Globus pallidus (tissue), 1 donor: ENCODE measurements at places on chromosomes 3 and 15.

DNA sequence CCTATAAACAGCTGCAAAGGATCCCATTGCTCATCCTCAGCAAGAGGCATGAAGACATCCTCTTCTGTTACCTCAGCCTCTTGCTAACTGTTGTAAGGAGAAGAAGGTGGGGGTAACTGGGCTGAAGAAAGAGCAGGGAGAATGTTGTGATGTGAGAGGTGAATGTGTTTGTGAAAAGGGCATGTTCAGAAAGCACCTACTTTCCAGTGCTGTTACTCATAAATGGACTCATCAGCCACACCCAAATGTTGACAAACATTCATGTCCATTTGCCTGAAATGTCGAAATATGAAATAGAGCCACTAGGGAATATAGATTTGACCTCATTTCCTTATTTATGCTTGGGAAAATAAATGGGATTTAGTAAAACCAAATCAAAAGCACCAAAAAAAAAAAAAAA is 12.6 kb downstream of the SLC24A1 start:
- no peak for DNase-seq

DNA sequence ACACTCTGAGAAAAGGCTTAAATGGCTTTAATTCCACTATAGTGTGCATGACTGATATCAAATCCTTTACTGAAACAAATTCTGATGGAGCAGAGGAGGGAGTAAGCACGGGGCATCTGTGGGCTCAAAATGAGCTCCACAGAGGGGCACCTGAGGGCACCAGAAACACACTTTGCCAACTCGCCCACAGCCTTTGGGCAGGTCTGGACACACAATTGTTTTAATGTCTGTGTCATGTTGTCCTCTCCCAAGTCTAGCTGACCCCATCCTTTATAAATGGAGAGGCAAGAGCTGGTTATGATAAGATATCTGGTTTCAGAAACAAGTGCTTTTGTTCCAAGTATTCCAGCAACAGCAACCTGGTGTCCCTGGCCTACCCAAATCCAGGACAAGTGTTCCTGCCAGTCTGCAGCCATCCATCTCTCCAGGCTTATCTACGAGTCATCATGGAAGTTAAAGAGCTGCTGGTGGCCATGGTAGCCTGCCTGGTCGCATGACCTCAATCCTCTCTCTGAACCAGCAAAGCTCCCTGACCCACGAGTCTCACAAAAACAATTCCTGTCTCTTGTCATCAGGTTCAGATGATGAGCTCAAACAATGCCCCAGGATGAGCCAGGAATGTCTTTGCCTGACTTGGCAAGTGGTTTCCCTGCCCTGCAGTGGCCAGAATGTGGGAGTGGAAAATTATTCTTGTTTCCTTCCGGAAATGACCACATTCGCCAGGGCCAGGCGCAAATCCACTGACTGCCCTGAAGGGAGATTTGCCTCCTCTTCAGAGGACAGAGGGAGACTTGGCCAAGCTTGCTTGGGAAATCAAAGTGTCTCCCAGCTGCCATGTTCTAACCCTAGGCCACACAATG is 64.4 kb upstream of the TPM1 start:
- DNase-seq = no peak

GRCh38 chr3:134357914-134358811 is 16.1 kb downstream of the AMOTL2 start:
- DNase-seq = peak; percentile 35

- DNase-seq = no peak
Observed at GRCh38 chr3:54087581-54088410, 34.6 kb upstream of the CACNA2D3 start.

DNA sequence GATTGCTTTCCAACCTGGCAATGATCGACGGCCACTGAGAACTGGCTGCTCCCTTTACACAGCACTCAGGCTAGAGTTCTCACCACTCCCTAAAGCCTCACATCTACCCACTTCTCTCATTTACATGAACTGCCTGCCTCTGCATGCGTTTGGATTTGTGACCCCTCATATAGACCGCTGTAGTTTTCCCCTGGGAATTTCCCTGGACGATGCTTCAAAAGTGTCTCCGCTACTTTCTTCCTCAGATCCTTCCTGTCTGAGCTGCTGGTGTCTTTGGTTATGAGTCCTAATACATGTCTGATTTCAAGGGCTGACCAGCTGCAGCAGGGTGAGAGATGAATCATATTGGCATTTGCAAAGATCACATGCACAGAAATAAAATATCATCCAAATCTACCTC is 116.7 kb upstream of the ETV5 start:
- no peak for DNase-seq

- DNase-seq = no peak
Observed at GRCh38 chr15:85456798-85457197, 76.4 kb downstream of the AKAP13 start.

DNA sequence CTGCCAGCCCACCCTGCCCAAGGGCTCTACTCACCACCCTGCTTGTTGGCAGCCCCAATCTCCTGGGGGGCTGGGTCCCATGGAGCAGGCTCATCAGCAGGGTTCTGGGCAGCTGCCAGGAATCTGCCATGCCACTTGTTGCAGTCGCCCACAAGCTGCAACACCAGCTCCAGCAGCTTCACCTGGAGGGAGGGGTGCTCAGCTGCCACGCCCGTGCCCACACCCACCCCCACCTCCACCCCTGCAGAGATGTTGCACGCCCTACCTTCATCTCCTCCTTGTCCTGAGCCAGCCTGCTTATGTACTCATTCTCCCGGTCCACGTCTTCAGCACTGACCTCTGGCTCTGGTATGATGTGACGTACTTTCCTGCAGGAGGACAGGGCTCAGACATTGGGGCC is 77.9 kb upstream of the C2CD4B start:
- DNase-seq = no peak

DNA sequence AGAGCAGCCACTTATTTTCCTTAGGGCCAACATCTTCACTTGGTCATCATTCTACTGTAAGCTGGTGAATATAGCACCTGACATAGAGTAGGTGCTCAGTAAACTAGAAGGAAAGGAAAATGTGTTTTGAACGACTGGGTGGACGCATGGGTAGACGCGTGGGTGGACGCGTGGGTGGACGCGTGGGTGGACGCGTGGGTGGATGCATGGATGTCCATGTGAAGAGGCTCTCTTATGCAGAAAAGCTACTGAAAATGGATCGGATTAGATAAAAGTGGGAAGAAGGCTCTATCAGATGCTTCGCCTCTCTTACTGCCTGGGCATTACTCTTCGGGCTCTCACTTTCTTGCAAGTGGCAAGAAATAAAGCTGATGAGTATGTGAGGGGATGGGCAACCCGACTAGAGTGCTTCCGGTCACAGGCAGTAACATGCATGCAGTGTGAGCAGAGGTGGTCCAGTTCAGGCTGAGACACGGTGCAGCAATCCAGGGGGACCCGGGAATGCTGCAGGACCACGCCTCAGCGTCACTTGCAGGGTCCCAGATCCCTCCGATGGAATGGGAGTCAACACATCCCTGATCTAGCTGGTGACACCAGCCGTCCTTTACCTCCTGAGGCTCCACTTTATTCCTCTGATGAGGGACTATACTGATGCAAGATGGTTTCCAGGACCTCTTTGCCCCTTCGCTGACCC is 138.0 kb upstream of the MEF2A start:
- DNase-seq = no peak

GRCh38 chr15:65362491-65362890 is 15.3 kb downstream of the IGDCC3 start:
- no peak for DNase-seq

DNA sequence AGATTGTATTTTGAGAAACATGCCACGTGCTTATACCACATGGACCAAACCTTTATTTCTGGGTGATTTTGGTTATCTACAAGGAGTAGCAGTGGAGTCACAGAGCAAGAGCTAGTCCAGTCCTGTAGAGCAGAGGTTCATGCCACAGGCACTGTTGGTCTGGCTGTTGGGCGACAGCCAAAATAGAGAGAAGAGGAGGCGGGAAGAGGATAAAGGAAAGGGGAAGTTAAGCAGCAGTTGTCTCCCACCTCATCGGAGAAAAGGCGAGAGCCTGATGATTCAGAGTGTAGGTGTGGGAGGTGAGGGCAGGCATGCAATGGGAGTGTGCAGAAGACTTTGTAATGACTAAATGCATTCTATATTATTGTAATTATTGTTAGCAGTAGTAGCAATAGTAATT is 237.5 kb upstream of the ROPN1 start:
- DNase-seq = no peak

- DNase-seq = peak; percentile 74
Observed at GRCh38 chr15:44219073-44219472, 24.0 kb upstream of the FRMD5 start.

DNA sequence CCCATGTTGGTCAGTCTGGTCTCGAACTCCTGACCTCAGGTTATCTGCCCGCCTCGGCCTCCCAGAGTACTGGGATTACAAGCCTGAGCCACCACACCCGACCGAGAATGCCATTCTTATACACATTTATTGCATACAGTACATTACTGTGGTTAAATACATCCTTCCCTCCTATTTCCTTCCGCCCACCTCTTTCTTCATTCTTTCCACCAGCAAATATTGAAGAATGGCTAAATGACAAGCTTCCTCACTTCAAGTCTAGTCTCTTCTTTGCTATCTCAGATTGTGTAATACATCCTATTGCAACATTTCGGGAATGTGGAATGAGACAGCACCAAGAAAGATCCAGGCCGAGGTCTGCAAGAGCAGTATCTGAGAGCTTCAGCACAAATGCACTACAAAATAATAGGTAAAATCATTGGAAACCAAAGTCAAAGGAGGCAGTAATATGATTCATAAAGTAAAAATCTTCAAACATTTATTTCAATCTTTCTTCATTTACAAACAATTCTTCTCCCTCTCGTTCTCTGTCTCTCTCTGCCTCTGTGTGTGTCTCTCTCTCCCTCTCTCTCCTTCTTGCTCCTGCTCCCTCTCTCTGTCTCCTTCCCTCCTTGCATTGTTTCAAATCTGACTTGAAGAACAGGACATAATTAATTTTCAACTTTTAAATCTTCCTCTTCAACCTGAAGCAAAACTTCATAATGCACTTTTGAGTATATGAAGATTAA is 94.7 kb upstream of the TGFBR2 start:
- no peak for DNase-seq

- DNase-seq = no peak
Observed at GRCh38 chr15:35397027-35397426, 148.9 kb downstream of the DPH6 start.

DNA sequence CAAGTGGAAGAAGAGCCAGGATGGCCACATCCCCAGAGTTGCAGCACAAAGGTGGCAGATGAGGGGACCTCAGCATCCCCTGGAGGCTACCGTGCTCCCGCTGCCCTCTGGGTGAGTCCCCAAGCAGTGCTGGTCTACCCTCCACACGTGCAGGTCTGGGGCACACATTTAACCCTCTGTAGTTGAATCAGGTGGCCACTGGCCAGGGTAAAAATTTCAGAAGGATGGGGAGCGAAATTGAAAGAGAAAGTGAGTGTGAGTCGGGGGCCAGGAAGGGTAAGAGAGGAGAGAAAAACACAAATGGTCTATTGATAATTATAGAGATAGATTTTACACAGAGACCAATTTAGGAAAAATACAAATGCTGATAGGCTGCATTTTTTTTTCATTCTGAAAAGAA is 139.5 kb upstream of the EIF1B start:
- DNase-seq = no peak

DNA sequence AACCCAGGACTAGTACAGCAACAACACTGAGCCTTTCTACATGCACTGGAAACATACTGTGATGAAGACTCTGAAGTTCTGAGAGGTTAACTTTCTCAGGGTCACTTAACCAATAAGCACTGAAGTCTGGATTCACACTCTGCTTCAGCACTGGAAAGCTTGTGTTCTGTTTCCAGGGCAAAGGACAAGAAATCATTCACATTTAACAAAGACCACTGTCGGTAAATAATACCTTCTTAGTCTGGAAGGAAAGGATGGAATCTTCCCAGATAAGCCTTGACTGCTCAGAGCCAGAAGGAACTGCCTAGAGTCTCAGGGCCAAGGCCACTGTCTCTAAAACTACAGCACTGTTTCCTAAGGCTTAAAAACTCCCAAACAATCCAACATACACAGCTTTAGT is 4.3 kb upstream of the GLYCTK start:
- DNase-seq = no peak

- DNase-seq = no peak
Observed at GRCh38 chr3:113573728-113574127, 41.4 kb downstream of the SIDT1 start.

GRCh38 chr15:43440721-43441281 is 52.2 kb downstream of the TP53BP1 start:
- peak; percentile 89 for DNase-seq

DNA sequence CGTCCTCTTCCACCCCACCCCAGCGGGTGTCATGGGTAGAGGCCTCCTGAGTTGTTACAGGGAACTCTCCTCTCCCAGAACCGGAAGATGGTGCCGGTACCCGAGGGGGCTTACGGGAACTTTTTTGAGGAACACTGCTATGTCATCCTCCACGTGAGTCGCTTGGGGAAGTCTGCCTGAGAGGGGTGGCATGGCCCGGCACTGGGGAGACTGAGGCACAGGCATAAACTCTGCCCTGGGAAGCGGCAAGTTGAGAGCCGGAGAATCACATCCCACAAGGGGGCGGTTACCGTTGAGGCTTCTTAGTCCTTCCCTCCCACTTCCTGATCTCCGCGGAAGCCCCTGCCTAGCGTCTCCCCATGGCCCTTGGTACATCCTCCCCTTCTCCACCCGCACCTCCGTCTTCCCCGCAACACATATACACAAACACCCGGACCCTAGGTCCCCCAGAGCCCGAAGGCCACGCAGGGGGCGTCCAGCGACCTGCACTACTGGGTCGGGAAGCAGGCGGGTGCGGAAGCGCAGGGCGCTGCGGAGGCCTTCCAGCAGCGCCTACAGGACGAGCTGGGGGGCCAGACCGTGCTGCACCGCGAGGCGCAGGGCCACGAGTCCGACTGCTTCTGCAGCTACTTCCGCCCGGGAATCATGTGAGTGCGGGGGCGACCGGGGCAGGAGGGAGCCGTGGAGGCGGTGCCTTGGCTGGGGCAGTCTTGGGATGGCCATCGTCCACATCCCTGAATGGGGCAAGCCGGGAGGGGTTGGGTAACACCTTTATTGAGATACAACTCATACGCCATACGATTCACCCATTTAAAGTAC is 3.4 kb downstream of the VILL start:
- DNase-seq = peak; percentile 43

- DNase-seq = no peak
Observed at GRCh38 chr3:158970006-158970405, 168.2 kb downstream of the MFSD1 start.

GRCh38 chr15:97652700-97653167 is 307.8 kb upstream of the ARRDC4 start:
- no peak for DNase-seq

DNA sequence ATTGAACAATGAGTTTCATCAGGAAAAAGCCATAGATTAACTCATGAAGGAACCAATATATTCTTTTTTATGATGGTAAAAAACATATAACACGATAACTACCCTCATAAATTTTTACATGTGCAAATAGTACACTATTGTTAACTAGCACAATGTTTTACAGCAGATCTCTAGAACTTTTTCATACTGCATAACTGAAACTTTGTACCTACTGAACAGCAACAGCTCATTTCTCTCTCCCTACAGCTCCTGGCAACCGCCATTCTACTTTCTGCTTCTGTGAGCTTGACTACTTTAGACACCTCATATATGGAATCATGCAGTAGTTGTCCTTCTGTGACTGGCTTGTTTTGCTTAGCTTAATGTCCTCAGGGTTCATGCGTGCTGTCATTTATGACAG is 235.4 kb downstream of the NFKBIZ start:
- no peak for DNase-seq
